ENCODE measurements at places on chromosomes 12 and 14. TPM values are rescaled to one million over a fixed set of nuclear protein-coding genes. Genes with fewer than 3 reads are reported as not detected.

DNA sequence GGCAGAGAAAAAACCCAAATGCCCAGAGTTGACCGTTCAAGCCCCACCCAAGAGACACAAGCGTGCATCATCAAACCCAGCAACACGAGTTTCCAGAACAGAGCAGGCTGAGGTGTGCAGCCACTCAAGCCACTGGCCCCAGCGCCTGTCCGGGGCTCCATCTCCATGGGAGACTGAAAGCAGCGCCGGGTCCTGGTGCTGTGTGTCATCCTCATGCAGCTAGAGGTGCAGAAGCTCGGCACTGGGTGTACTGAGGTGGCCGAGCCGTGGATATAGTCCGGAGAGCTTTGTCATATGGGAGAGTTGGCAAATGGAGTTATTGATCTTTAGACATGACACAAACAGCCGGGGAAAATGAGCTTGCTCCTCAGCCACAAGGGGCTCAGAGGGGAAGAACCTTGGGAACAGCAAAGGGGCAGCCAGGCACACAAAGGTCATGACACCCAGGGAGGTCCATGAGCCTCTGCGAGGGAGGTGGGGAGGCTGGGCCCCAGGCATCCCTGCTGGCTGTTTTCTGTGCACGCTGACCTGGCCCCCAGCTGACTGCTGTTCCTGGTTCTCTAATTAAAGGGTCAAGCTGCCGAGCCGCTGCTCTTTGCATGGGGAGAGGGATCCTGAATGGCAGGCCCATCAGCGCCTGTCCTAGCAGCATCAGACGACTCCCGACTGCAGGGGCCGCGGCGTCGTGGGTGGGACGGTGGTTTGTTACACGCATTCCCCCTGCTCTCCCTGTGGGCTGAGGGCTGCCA is 145.4 kb upstream of the SFSWAP start:
- DNase-seq: no peak

DNA sequence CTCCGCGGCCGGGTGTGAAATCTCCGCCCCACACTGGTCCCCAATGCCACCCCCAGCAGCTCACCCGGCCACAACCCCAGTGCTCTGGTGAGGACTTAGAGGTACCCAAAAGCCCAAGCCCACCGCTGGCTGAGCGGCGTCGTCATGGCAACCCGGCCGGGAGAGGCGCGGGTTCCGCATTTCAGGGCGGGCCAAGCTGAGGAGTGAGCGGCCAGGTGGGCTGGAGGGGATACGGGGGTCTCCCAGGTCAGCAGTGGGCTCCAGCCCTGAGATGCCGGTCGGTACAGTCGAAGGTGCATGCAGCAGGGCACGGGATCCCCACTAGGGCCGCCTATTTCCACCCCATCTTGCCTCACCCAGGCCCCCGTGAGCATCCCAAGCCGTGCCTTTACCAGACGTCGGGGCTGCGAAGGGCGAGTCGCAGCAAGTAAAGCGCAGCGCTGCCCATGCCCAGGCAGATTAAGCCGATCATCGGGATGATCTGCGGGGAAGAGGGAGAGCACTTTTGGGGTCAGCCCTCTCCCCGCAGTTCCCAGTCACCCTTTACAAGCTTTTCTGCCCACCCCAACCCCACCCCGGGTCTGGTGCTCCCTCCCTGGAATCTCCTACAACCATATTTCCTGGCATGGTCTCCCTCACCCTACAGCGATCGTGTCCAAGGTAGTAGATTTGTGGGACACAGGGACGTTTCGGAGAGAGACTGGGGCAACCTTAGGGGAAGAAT is 6.9 kb downstream of the SHMT2 start:
- DNase-seq: no peak

- peak; percentile 65 for DNase-seq
These were observed 16.4 kb upstream of the PUS1 start for GRCh38 chr12:131912518-131913274.

GRCh38 chr12:2737656-2738241 is 57.0 kb upstream of the FKBP4 start:
- DNase-seq: no peak

GRCh38 chr12:123150275-123150743 is 581 bp downstream of the PITPNM2 start:
- DNase-seq: no peak

NGB gene
- not detected for total RNA-seq

Data from LHCN-M2 (cell line).